ENCODE measurements at places on chromosomes 2 and 18.

DNA sequence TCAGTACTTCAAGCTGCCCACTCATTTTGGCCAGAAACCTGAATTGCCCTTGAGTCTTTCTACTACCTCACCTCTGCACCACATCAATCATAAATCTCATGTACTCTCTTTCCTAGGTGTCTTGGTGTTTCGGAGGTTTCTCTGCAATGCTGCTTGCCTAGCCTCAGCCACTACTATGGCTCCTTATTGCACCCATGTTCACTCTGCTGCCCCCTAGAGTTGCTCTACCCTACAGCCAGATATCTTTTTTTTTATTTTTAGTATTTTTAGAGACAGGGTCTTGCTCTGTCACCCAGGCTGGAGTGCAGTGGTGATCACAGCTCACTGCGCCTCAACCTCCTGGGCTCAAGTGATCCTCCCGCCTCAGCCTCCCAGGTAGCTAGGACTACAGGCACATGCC, 413.0 kb downstream of the PTPRM start:
- no peak for DNase-seq

GRCh38 chr2:5696404-5696944, 4.3 kb downstream of the SOX11 start:
- no peak for DNase-seq

- DNase-seq = no peak
Measured at GRCh38 chr2:43276962-43277391, 50.6 kb upstream of the ZFP36L2 start.

- DNase-seq = no peak
Measured at GRCh38 chr2:186972281-186972970, 123.5 kb upstream of the ZSWIM2 start.

GRCh38 chr2:3277748-3278520, 99.7 kb downstream of the EIPR1 start:
- no peak for DNase-seq

GRCh38 chr18:905307-905947, 756 bp downstream of the ADCYAP1 start:
- DNase-seq = no peak

DNA sequence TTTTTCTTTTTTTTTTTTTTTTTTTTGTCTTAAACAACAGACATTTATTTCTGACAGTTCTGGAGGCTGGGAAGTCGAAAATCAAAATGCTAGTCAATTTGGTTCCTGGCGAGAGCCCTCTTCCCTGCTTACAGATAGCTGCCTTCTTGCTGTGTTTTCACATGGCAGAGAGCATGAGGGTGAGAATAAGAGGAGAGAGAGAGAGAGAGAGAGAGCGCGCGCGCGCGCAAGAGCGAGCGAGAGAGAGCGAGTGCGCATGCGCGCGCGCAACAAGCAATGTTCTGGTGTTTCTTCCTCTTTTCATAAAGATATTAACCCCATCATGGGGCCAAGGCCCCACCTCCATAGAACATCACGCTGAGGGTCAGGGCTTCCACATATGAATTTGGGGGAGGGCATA, 20.9 kb downstream of the MTCL1 start:
- no peak for DNase-seq

- DNase-seq = no peak
Measured at GRCh38 chr18:7740821-7741220, 173.7 kb downstream of the PTPRM start.

GRCh38 chr2:201852462-201852861, 46.1 kb downstream of the CDK15 start:
- DNase-seq = no peak

DNA sequence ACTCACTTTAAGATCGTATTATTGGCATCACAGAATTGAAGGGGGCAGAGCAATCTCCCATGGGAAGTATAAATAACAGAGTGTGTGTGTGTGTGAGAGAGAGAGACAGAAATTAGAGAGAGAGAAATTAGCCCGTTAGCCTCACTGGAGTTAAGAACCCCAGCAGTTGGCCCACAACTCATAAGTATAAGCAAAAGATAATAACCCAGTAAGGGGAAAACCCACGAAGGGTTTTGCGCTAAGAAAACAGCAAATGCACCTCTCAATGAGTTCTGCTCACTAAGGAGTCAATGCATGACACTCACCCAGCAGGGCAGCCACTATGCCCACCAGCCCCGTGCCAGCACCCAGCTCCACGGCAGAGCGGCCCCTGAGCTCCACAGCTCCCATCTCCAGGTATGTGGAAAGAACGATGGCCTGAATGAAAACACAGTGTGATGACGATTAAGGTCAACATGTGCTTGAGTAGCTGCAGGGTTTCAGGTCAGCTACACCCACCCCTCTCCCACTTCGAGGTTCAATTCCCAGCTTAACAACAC, 3.6 kb downstream of the METTL21A start:
- no peak for DNase-seq

GRCh38 chr2:56009758-56010458, 86.3 kb upstream of the EFEMP1 start:
- DNase-seq = no peak

GRCh38 chr2:237874585-237875161, 15.2 kb downstream of the RAMP1 start:
- no peak for DNase-seq

GRCh38 chr18:62332964-62333695, 8.0 kb downstream of the TNFRSF11A start:
- DNase-seq = no peak

GRCh38 chr2:204871231-204871953, 326.1 kb downstream of the PARD3B start:
- no peak for DNase-seq

DNA sequence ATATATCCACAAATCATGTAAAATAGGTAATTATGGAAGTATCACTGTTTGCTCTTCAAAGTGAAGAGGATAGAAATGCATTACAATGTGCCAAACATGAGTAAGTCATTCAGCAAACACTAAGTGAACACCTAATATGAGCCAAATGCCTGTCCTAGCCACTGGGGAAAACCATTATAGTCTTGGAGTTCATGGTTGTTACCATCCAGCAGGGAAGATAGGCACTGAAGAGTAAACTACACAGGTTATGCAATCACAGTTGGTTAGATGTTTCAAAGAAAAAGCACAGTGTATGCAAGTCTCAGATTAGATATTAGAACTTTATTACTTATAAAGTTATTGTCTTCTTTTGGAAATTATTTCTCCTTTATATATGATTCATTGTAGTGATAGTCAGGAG, 3.9 kb upstream of the SERPINB2 start:
- no peak for DNase-seq

GRCh38 chr2:42724886-42725285, 39.0 kb downstream of the OXER1 start:
- no peak for DNase-seq

DNA sequence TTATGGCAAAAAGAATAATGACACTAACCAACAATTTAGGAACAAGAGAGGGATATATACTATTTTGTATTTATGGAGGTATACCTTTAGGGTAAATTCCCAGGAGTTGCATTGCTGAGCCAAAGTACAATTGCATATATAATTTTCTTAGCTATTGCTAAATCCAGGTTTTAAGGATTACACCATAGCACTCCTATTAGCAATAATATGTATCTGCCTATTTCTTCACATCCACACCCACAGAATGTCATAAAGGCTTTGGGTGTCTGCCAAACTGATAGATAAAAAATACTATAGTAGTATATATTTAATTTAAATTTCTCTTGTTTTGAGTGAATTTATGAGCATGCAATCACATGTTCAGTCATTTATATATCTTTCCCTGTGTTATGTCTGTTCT, 11.5 kb upstream of the SERPINB13 start:
- DNase-seq = no peak

DNA sequence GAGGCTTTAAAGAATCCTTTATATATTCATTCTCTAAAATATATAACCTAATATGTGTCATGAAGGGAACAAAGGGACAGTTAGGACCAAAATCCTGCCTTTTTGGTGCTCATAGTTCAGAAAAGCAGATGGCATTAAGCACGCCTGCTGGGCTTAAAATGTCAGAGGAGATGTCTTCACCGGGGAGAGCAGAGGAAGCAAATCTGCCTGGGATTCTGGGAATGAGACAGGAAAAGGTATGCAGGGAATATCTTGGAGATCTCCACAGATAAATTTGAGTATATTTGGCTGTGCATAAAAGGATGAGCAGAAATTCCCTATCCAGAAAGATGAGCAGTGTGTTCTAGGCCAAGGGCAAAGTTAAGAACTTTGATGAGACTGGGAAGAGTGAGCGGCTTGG, 45.5 kb downstream of the FSHR start:
- DNase-seq = no peak

DNA sequence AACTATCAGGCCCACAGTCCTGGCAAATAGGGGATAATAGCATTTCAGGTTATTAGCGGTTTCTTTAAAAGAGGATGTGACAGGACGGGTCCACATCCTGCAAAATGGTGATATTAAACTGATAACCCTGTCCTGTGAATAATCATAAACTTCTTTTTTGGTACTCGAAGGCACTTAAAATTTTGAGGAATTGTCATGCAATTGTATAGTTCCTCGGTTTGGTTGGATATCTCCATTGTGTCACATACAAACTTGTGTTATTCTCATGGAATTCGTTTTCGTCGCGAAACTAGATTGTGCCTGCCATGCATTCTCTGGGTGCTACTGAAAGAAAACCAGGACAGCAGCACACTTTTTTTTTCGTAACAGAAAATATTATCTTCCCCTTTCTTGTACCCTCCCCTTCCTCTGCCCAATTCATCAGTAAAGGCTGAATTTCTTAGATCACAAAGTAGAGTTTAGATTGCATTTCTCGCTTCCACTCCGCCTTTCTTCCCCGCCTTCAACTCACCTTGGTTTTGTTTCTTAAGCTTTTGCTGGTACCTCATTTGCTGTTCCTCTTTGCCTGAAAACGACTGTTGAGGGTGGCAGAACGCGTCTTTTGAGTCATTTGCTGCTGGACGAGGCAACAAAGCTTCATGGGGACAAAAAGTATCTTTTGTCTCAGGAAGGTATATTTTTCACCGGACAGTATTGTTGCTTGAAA, 1.3 kb downstream of the CERS6 start:
- no peak for DNase-seq

GRCh38 chr18:7637269-7637668, 70.2 kb downstream of the PTPRM start:
- no peak for DNase-seq

GRCh38 chr18:58213440-58213839, 169.4 kb downstream of the NEDD4L start:
- no peak for DNase-seq

DNA sequence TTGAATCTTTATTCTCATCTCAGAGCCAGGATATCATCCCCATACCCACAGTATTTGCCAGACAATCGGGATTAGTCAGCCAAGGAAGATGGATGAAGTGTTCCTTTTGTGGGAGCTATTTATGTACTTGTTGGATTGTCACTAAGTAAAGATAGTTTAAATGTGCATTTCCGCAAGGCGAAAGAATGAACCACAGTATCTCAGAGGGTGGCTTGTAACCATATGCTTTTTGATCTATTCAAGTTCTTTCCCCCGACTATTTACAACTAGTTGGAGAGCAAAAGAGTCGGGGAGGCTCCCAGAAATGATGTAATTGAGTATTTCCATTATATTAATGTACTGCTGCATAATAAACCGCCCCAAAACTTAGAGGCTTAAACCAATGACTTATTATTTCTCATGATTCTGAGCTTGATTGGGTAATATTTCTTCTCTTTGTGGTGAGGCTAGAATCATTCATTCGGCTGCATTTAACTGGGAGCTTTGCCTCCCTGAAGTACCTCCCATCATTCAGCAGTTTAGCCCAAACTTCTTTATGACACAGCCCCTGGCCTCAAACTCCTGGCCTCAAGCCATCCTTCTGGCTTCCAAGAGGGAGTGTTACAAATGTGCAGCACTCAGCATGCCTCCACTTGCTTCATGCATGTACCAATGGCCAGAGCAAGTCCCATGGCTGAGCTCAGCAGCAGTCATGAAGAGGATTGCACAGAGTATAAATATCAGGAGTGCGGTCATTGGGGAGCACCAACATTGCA, 423.7 kb downstream of the METTL4 start:
- DNase-seq = no peak

- no peak for DNase-seq
Measured at GRCh38 chr2:68912111-68912510, 40.6 kb downstream of the GKN2 start.

DNA sequence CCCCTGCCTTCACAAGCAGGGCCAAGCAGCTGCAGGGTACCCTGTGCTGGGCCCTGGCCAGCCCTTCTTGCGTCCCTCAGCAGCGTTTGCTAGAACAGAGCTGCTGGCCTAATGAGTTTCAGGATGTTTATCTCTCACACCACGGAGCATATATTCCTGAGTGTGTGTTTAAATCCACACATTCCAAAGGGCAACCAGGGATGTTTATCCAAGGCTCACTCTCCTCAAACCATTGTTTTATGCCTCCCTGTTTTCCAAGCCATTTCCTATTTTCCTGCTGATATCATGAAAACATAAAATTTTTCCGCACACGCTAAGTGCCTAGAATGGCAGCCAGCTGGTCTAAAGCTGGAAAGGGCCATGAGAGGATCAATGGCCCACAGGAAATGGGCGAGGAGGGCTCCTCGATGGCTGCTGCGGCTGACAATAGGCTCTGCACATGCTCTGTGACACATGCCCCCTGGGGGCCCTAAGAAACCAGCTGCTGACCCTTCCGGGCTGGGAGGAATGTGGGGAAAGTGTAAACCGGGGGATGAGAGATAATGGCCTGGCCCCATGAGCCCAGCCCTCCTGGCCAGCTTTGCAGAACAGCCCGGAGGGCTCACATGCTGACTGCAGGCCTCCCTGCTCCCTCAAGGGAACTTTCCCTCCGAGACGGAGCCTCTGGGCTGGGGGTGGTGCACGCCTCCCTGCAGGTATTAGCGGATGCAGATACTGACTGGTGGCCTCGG, 194.0 kb downstream of the NDUFA10 start:
- no peak for DNase-seq

DNA sequence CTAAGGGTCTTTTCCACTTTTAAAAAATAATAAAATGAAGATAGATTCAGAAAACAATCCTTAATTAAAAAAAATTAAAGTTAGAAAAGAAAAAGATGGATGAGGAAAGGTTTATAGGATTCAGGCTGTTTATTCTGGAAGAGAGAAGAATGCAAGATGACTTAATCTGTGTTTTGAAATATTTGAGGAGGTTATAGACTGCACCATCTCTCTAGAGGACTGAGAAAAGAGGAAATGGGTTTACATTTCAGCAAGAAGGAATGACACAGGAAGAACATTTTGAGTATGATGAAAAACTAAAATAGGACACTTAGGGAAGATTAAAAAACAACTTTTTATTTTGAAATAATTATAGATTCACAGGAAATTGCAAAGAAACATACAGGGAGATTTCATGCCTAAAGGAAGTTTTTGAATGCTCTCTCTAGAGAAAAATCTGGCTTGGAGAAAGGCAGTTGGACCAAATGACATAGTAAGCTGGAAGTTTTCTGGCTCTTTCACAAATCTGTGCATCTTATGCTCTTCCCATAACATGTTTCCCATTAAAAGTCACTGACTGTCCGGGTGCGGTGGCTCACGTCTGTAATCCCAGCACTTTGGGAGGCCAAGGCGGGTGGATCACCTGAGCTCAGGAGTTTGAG, 75.0 kb downstream of the CERS6 start:
- DNase-seq = no peak

- DNase-seq = no peak
Measured at GRCh38 chr2:104844807-104845551, 8.9 kb upstream of the POU3F3 start.
